ENCODE measurements at places on chromosomes 6 and 20. TPM values are rescaled to one million over a fixed set of nuclear protein-coding genes. Genes with fewer than 3 reads are reported as not detected.

- H3K27me3 ChIP-seq = peaks cover 6% of the 10 kb centered on the region
- H3K4me3 ChIP-seq = no peak overlapping the region
- H3K27ac ChIP-seq = no peak overlapping the region
- no peaks in the 10 kb centered on the region for H3K36me3 ChIP-seq
- no peak for DNase-seq
- H3K4me1 ChIP-seq = no peaks in the 10 kb centered on the region
Measured at GRCh38 chr6:31125162-31125561, 4.9 kb upstream of the CDSN start.

DNA sequence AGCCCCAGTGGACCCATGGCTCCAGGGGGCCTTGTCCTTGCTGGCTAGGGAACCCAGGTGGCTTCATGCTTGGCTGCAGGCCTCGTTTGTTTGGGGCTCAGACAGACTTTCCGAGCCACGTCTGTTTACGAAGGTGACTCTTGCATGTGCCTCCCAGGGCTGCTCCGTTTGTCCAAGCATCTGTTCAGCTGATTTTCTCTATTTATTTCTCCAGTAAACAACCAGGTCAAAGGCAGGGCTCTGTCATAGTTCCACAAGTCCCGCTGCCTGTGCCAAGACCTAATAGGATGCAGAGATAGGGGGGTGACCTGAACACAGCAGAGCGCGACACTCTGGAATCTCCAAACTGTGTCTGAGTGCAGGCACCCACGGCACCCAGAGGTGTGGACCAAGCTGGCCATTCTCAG lies 12.8 kb upstream of the SPO11 start:
- DNase-seq = no peak
- no peaks in the 10 kb centered on the region for H3K4me1 ChIP-seq
- no peak overlapping the region for H3K4me3 ChIP-seq
- no peak overlapping the region for H3K27ac ChIP-seq

GRCh38 chr20:20992277-20992676 lies 113.9 kb downstream of the LINC00237 start:
- H3K36me3 ChIP-seq = no peaks in the 10 kb centered on the region
- DNase-seq = no peak
- no peak overlapping the region for H3K27ac ChIP-seq
- no peaks in the 10 kb centered on the region for H3K4me1 ChIP-seq

PTK7 gene
- total RNA-seq = 2.3 TPM

DNA sequence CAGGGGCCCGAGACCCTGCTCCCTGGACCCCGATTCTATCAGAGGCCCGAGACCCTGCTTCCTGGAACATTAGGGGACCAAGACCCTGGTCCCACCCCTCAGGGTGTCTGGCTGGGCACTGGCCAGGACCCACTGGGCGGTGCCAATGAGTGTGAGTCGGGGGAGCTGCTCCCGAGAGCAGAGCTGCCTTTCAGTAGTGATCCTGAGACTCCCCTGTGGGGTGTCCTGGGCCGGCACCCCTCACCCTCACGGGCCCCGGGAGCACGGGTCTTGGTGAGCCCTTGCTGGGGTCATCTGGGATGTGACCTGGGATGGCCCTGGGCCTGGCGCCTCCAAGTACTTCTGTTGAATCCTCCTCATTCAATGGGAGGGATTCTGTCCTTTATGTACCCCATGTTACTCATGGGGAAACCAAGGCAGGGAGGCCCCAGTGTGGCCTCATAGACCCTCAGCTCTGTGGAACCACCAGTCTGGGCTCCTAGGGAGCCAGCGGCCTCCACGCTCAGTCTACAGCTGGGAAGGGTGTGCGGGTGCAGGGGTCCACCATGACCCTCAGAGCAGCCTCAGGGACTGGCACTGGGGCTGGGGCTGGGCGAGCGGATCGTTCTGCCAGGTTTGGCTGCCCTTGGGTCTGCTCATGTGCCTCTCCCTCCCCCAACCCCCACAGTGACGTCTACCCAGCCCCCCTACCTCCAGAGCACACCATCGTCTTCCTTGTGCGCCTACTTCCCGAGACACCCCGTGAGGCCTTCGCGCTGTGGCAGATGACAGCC lies 25.6 kb downstream of the COL20A1 start:
- H3K36me3 ChIP-seq = no peaks in the 10 kb centered on the region
- DNase-seq = no peak
- no peaks in the 10 kb centered on the region for H3K27me3 ChIP-seq
- no peaks in the 10 kb centered on the region for H3K4me1 ChIP-seq

GRCh38 chr6:21740376-21741124 lies 147.0 kb downstream of the SOX4 start:
- H3K36me3 ChIP-seq = no peaks in the 10 kb centered on the region
- no peak overlapping the region for H3K4me3 ChIP-seq
- no peaks in the 10 kb centered on the region for H3K27me3 ChIP-seq
- no peak for DNase-seq
- no peaks in the 10 kb centered on the region for H3K4me1 ChIP-seq
- H3K27ac ChIP-seq = no peak overlapping the region

MOXD1 gene
- total RNA-seq = not detected

FAM162B gene
- not detected for total RNA-seq

GRCh38 chr20:47484303-47484702 lies 17.4 kb upstream of the NCOA3 start:
- H3K27ac ChIP-seq = no peak overlapping the region
- DNase-seq = no peak
- H3K4me1 ChIP-seq = peaks cover 22% of the 10 kb centered on the region
- no peaks in the 10 kb centered on the region for H3K27me3 ChIP-seq
- no peak overlapping the region for H3K4me3 ChIP-seq

MYCT1 gene
- total RNA-seq = 1.5 TPM

DNA sequence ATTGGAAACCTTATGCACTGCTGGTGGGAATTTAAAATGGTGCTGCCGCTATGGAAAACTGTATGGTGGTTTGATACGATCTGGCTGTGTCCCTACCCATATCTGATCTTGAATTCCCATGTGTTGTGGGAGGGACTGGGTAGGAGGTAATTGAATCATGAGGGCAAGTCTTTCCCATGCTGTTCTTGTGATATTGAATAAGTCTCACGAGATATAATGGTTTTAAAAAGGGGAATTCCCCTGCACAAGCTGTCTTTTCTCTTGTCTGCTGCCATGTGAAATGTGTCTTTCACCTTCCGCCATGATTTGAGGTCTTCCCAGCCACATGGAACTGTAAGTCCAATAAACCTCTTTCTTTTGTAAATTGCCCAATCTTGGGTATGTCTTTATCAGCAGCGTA lies 4.9 kb downstream of the TAP2 start:
- H3K27ac ChIP-seq = no peak overlapping the region
- DNase-seq = no peak
- H3K36me3 ChIP-seq = peaks cover 76% of the 10 kb centered on the region

DNA sequence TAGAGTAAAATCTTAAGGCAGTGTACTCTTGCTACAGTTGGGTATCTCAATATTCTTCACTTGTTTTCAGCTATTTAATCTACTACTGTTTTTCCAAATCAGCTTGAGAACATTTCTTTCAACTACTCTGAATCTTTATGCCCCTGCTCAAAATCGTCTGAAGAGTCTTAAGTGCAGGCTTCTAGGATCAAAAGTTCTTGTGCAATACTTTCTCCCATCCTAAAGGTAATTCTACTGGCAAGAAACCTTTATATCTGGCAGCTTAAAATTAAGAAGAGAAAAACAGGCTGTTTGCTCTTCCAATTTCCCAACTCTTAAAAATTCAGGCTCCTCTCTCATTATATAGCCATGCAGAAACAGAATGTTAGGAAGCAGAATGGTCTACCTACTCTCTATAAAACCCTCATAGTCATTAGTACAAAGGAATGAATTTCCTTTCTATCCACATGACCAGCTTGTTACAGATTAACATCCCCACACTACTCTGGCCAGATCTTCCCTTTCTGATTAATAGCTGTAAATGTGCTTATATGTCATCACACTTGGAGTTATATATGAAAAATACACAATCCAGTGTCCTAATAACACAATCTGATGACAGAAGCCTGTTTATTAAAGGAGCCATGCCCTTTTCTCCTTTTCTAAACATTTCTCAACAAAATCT lies 122.2 kb upstream of the FAM184A start:
- no peak overlapping the region for H3K27ac ChIP-seq
- DNase-seq = no peak
- no peak overlapping the region for H3K4me3 ChIP-seq
- no peaks in the 10 kb centered on the region for H3K4me1 ChIP-seq
- H3K27me3 ChIP-seq = no peaks in the 10 kb centered on the region

DNA sequence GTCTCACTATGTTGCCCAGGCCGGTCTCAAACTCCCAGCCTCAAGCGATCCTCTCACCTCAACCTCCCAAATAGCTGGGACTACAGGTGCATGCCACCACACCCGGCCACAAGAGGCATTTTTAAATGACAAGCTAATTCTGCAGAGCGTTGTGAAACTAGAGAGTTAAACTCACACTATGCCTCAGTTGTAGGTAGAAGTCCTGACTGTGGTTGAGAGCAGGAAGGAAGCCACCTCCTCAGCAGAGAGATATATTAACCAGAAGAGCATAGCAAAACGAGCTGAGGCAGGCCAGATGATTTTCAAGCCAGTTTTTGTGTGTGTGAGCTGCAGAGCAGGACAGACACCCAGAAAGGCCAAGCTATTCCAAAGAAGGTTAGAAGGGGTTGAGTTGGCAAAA lies 150.3 kb downstream of the MBOAT1 start:
- H3K36me3 ChIP-seq = no peaks in the 10 kb centered on the region
- H3K4me1 ChIP-seq = peaks cover 6% of the 10 kb centered on the region
- H3K27me3 ChIP-seq = no peaks in the 10 kb centered on the region

- H3K27ac ChIP-seq = no peak overlapping the region
- H3K36me3 ChIP-seq = no peaks in the 10 kb centered on the region
- no peaks in the 10 kb centered on the region for H3K27me3 ChIP-seq
- no peaks in the 10 kb centered on the region for H3K4me1 ChIP-seq
Measured at GRCh38 chr6:7758456-7758855, 32.6 kb downstream of the BMP6 start.

- H3K4me1 ChIP-seq = peaks cover 18% of the 10 kb centered on the region
- DNase-seq = peak; percentile 93
- H3K27ac ChIP-seq = peak overlapping the region; percentile 91
- H3K4me3 ChIP-seq = peak overlapping the region; percentile 62
Measured at GRCh38 chr20:5714261-5715041, 35.8 kb upstream of the SHLD1 start.

GRCh38 chr6:4291453-4292403 lies 156.4 kb upstream of the ECI2 start:
- no peaks in the 10 kb centered on the region for H3K27me3 ChIP-seq
- H3K27ac ChIP-seq = no peak overlapping the region
- H3K36me3 ChIP-seq = no peaks in the 10 kb centered on the region
- H3K4me3 ChIP-seq = no peak overlapping the region

- DNase-seq = no peak
- no peaks in the 10 kb centered on the region for H3K27me3 ChIP-seq
- H3K27ac ChIP-seq = no peak overlapping the region
Measured at GRCh38 chr6:169445227-169445626, 191.6 kb upstream of the THBS2 start.

GRCh38 chr6:25186919-25187318 lies 92.3 kb upstream of the CARMIL1 start:
- H3K27ac ChIP-seq = no peak overlapping the region
- no peaks in the 10 kb centered on the region for H3K36me3 ChIP-seq
- peaks cover 17% of the 10 kb centered on the region for H3K27me3 ChIP-seq
- H3K4me1 ChIP-seq = no peaks in the 10 kb centered on the region
- no peak for DNase-seq

Data from CD4-positive, CD25-positive, alpha-beta regulatory T cell (primary cell).